A549 treated with Hydrocortisone at 1 μM for 4 hours (cell line): ENCODE measurements at places on chromosomes 1 and 21. TPM values are rescaled to one million over a fixed set of nuclear protein-coding genes. Genes with fewer than 3 reads are reported as not detected.

The NCMAP gene
- total RNA-seq = 0.03 to 0.08 TPM (median 0.07 TPM) in 5 replicates

The ATP13A2 gene
- total RNA-seq = 24.1 to 30.0 TPM (median 27.4 TPM) in 5 replicates

The SV2A gene
- total RNA-seq = 0.09 to 0.15 TPM (median 0.09 TPM) in 5 replicates

The FLG2 gene
- not detected in 5 replicates for total RNA-seq

The OTUD7B gene
- total RNA-seq = 8.7 to 13.3 TPM (median 12.0 TPM) in 5 replicates

The FNBP1L gene
- total RNA-seq = 18.6 to 32.6 TPM (median 25.9 TPM) in 5 replicates

The KCNJ9 gene
- total RNA-seq = not detected in 5 replicates

The ZMYND12 gene
- total RNA-seq = 0.21 to 0.46 TPM (median 0.40 TPM) in 5 replicates

The BMP8B gene
- 3.8 to 5.5 TPM (median 5.0 TPM) in 5 replicates for total RNA-seq

The SAMSN1 gene
- total RNA-seq = 0.16 TPM in 1 of 5 replicates, not detected in the others

The INSRR gene
- not detected in 5 replicates for total RNA-seq
